ENCODE measurements at places on chromosomes 7 and 10.

DNA sequence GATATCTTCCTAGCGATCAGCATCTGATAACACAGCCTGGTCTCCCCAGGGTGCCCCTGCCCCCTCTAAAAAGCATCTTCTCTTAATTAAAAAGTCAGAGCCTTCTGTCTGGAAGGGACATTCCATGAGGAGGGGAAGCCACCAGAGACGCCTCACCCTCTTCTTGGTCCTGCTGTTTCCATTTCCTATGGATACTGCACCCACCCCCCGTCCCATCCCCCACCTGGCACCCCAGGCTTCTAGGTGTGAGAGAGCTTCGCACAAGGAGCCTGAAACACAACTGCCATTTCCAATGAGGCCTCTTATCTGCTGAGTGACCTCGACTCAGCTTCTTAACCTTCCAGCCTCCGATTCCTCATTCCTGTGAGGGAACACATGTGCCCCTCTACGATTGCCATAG lies 51.4 kb downstream of the COL13A1 start:
- no peak for DNase-seq

DNA sequence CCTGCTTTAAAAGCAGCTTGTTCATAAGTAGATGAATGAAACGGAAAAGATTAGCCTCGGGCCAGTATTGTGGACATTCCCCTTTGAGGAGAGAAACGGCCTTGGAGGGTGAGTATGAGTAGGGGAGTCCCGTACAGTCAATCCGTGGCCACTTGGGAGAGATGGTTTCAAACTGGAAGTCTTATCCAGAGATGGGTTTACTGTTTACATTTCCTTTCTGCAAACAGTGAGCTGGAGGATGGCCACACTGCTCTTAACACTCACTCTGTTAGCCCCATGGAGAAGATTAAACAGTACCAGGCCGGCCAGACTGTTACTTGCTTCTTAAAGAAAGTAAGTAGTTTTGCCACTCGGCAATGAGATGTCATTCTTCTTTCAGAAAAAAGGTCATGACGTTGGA lies 20.3 kb downstream of the CALHM2 start:
- DNase-seq: no peak

GRCh38 chr10:59333701-59334100 lies 28.6 kb downstream of the FAM13C start:
- no peak for DNase-seq

DNA sequence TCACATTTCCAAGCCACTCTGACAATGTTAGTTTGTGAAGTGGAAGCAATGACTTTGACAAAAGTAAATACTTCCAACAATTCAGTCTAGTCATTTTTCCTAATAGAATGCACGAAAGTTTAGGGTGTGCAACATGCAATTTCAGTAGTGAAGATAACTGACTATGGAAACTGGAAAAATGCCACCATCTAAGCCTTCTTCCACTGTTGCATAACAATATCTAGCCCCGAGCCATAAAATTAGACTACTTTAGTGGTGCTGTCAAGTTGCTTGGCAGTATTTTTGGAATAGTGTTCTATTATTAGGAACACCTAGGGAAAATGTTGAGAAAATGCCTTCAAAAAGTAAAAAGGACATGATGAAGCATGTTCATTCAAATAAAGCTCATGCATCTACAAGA lies 17.9 kb downstream of the SEMA3A start:
- DNase-seq: no peak

GRCh38 chr10:35470248-35470924 lies 134.1 kb downstream of the CCNY start:
- no peak for DNase-seq
